ENCODE measurements at places on chromosomes 2 and 18.

GRCh38 chr2:37427241-37427640 is 82.8 kb downstream of the QPCT start:
- DNase-seq: no peak

DNA sequence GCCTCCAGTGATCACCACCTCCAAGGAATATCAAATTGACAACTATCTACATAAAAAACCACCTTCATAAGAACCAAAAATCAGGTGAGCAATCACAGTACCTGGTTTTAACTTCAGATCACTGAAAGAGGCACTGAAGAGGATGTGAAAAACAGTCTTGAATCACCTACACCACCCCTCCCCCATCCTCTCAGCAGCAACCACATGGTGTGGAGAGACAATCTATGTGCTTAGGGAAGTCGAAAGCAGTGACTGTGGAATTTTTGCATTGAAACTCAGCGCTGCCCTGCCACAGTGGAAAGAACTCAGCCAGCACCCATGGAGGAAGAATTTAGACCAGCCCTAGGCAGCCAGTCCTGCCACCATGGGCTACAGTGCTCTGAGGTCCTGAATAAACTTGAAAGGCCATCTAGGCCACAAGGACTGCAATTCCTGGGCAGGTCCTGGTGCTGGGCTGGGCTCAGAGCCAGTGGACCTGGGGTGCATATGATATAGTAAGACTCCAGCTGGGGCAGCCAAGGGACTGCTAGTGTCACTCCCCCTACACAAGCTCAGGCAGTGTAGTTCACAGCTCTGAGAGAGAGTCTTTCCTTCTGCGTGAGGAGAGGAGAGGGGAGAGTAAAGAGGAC is 75.6 kb downstream of the ATL2 start:
- DNase-seq: no peak

DNA sequence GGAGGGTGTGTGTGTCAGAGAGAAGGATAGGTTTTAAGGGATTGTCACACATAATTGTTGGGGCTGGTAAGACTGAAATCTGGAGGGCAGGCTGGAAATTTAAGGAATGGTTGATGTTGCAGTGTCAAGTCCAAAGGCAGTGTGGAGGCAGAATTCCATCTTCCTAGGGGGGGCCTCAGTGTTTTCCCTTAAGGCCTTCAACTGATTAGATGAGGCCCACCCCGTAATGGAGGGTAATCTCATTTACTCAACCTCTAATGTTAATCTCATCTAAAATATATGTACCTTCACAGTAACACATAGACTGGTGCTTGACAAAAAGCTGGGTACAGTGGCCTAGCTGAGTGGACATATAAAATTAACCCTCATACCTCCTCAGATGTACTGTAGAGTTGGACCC is 30.9 kb upstream of the RPIA start:
- DNase-seq: no peak

DNA sequence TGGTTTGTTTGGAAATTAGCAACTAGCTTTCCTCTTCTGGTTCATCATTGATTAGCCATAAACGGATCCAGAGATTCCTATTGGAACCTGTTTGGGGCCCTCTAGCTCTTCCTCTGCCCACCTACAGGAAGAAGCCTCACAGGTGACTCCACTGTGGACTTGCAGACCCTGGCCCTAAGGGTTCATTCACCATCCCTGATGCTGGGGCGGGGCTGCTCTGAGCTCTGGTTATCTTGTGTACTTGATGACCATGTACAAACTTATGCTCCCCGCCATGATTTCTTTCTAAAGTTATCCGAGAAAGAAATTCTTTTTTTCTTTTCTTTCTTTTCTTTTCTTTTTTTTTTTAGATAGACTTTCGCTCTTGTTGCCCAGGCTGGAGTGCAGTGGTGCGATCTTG is 33.9 kb upstream of the INHBB start:
- no peak for DNase-seq

DNA sequence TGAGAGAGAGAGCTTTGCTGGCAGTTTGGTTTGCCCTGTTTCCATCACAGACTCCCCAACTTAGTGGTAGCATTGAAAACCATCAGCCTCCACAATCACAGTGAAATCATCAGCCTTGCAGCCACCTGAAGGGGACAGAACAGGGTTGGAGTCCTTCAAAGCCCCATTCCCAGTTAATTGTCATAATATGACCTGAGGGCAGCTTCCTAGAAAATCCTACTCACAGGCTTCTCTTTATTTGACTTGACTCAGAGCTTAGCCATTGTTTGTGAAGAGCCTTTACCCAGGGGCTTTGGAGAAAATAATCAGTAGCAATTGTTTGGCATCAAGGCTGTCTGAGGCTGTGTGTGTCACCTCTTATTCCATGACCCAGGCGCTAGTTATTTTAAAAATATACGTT is 308.7 kb downstream of the CBLN2 start:
- no peak for DNase-seq

DNA sequence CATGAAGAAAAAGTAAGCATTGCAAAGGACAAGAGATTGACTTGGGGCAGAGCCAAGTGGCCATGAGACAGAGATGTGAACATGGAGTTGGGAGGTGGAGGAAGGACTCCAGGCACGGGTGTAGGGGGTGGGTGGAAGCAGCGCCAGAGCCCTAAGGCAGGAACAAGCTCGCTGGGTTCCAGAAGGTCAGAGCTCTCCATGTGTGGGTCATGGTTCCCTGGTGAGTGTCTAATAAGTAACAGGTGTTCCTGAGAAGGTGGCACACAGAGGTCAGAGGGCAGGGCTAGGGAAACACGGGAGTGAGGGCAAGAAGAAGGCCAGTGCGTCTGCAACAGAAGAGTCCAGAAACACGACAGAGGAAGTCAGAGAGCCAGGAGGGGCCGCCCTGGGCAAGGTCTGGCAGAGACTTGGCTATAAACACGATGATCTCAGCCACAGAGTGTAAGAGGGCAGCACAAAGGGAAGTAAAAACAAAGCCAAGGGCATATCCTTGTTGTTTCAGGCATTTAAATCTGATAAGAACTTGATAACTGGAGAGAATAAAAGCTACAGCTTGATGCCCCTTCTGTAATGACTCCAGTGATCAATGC is 260.8 kb downstream of the TGIF1 start:
- no peak for DNase-seq

GRCh38 chr18:49655266-49656072 is 93.6 kb downstream of the LIPG start:
- DNase-seq: no peak

DNA sequence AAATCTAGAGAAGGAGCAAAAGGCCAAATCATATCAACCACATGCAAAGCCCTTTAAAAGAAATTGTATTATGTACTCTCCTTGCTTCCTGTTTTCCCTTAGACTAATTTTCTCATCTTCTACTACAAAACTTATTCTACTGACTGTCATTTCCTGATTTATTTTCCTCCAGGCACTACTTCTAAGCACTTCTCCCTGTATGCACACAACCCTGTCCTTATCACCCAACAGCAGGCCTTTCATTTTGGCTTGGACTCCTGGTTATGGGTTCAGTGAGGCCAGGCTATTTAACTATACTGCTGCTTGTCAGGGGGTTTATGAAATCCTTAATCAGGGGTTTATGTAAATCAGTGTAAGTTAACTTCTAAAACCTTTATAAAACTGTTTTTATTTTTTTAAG is 205.1 kb upstream of the FAM98A start:
- no peak for DNase-seq

DNA sequence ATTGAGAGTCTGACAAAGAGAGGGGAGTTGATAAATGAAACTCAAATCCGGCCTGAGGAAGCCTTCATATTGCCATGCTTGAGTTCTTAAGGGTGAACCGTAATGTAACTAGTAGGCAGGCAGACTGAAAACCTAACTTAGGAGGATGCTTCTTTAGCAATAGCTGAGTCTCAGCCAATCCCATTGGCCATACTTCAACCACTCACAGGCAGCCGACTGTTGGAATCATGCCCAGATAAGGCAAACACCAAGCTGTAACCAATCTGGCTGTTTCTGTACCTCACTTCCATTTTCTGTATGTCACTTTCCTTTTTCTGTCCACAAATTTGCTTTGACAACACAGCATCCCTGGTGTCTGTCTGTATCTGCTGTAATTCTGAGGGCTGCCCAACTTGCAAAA is 39.5 kb downstream of the TPRKB start:
- DNase-seq: no peak

- DNase-seq: no peak
These were observed 17.8 kb upstream of the DUSP19 start for GRCh38 chr2:183060571-183061231.

DNA sequence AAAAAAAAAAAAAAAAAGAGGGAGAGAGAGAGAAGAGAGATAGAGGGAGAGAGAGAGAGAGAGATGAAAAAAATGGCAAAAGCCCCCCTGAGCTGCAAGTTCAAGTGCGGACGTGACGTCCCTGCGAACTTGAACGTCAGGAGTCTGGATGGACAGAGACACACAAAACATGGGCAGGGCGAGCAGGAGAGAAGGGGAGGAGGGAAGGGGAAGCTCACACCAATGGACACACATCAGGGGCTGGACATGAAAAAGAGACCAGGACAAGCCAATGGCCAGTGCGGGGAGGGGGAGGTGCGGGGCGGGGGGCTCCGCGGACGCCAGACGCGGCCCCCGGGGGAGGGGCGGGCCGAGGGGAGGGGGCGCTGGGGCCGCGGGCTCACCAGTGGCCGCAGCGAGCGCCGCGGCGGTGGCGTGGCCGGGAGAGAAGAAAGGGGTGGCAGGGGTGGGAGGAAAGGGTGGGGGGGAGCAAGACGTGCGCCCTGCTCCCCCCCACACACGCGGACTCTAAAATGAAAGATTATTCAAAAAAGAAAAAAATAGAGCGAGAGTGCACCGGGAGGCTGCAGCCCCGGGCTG is at the start of gene BCL11A:
TSS of gene BCL11A (minus strand) at position 160 of the 579 bp plus-strand sequence. CDS start 384 bp downstream, outside the sequence.
- DNase-seq: peak; percentile 56

GRCh38 chr2:74577448-74577847 is 22.9 kb downstream of the DOK1 start:
- no peak for DNase-seq

- DNase-seq: no peak
These were observed 91.5 kb downstream of the SETBP1 start for GRCh38 chr18:44771956-44772917.

- DNase-seq: no peak
These were observed 19.6 kb upstream of the PTMA start for GRCh38 chr2:231688719-231689118.

GRCh38 chr18:72444111-72444797 is 99.9 kb downstream of the CBLN2 start:
- no peak for DNase-seq

GRCh38 chr18:32542221-32542798 is 71.6 kb upstream of the GAREM1 start:
- DNase-seq: no peak

- DNase-seq: no peak
These were observed 15.2 kb downstream of the RNU4ATAC start for GRCh38 chr2:121545913-121546312.

GRCh38 chr18:9594823-9595596 is 19.3 kb downstream of the PPP4R1 start:
- DNase-seq: no peak

- no peak for DNase-seq
These were observed 71.8 kb downstream of the GDF7 start for GRCh38 chr2:20738772-20739171.

GRCh38 chr2:202035941-202036372 is 2.3 kb downstream of the FZD7 start:
- DNase-seq: no peak

DNA sequence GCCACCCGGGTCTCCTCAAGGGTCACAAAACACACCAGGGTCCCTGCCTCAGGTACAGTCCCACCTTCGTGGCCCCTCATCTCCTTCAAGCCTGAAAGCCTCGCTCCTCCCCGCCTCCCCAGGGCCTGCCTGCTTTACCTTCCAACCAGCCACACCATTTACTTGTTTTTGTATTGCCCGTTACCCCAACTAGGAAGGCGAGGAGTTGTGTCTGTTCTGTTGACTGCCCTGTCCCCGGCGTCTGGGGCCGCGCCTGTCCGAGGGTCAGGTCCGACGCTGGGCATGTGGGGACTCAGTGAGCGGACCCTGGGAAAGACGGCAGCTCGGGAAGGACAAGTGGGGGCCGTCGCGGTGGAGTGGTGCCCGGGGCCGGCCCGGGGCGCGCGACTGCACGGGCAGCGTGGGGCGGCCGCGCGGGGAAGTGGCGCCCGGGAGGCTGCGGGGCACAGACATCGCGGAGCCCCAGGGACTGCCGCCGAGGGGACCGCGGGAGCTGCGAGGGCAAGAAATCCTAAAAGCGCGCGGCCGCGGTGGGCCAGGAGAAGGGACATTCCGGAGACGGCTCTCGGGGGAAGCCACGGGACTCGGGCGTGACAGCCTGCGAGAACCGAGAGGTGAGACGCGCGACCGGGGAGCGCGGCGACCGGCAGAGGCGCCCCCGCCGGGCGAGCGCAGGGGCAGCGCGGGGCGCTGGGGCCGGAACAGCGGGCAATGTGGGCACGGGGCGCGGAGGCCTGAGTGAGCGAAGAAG is 797 bp upstream of the GRHL1 start:
- DNase-seq: no peak

DNA sequence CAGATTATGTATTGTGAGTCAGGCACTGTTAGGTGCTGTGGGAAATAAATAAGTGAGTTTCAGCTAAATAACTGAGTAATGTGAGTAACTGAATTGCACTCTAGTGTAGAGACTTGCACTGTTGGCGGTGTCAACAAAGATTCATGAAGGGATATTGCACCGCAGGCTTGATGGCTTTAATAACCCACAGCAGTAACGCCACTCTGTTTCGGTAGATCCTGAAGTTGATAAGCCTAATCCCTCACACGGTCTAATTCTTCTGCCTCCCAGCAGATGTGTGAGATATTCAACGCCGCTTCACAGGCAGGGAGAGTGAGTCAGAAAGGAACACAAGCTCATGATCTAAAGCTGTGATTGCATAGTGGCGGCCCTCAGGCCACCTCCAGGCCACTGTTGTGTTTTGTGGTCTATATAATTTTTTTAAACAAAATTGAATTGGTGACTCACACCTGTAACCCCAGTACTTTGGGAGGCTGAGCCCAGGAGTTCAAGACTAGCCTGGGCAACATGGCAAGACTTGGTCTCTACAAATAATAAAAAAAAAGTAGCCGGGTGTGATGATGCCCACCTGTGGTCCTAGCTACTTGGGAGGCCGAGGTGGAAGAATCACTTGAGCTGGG is 94.3 kb downstream of the LIPG start:
- no peak for DNase-seq

DNA sequence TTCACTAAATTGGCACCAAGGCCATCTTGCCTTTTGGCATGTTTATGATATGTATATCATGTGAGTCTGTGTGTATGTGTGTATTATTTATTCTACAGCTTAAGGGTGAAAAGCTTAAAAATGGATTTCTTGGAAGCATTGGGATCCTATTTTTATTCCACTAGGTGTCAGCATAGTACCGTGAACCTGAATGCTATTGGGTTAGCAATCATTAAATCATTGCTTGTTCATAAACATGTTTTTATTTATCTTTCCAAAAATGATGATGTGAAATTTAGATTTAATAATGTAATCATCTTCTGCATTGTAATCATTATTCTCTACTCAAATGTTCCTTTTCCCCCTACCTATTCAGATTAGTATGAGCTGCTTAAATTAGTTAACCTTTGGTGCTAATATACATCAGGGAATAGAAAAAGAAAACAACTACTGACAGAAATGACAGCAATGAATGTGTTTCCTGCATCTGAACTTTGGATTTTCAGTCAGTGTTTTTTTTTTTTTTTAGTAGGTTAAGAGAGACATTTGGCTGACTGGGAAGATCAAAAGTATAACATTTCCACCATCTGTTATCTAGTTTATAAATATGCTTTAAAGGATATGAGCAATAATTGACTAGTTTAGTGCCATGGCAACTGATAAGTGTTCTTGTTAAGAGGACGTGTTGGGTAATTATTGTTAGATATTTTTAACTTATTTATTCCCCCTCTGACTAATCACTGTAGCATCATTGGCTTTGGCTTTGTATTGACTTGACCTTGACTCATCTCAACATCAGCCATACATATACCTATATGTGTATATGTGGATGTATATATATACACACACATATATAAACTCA is 14.1 kb upstream of the ZSWIM2 start:
- DNase-seq: peak; percentile 63

All from HS-5 (cell line).